ENCODE measurements at places on chromosomes 3 and 15. TPM values are rescaled to one million over a fixed set of nuclear protein-coding genes. Genes with fewer than 3 reads are reported as not detected.

GRCh38 chr3:119257654-119258410 lies 17.2 kb upstream of the B4GALT4 start:
- no peak for DNase-seq
- H3K4me1 ChIP-seq, result no peaks in the 10 kb centered on the region
- H3K36me3 ChIP-seq, result no peaks in the 10 kb centered on the region
- no peak overlapping the region for H3K4me3 ChIP-seq
- H3K27ac ChIP-seq, result no peak overlapping the region

The VWA5B2 gene
- total RNA-seq, result not detected

DNA sequence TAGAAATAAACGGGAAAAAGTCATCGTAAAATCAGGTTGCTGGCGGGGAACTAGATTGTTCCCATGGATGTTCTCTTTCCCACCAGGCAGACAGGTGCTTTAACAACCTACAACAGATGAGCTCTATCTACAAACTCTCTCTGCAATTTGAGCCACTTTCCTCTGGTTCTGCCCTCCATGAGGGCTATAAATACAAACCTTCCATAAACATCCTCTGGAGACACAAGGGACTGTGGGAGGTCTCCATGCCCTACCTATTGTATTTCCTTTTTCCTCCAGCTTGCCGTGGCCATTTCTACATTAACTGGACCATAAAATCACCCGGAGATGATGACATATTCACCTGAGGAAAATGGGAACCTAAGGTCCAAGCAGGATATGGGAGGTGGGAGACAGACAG lies 151.1 kb downstream of the GABRB3 start:
- H3K4me3 ChIP-seq, result no peak overlapping the region
- H3K27ac ChIP-seq, result no peak overlapping the region
- no peaks in the 10 kb centered on the region for H3K4me1 ChIP-seq
- no peak for DNase-seq
- H3K27me3 ChIP-seq, result no peaks in the 10 kb centered on the region

DNA sequence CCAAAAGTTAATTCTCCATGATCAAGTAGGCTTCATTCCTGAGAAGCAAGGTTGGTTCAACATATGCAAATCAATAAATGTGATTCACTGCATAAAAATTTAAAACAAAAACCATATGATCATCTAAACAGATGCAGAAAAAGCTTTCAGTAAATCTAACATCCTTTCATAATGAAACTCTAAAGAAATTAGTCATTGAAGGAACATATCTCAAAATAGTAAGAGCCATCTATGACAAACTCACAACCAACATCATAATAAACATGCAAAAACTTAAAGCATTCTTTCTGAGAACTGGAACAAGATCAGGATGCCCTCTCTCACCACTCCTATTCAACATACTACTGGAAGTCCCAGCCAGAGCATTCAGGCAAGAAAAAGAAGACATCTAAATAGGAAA lies 254.1 kb downstream of the AGBL1 start:
- H3K27ac ChIP-seq, result no peak overlapping the region
- H3K36me3 ChIP-seq, result no peaks in the 10 kb centered on the region
- no peaks in the 10 kb centered on the region for H3K4me1 ChIP-seq
- no peak overlapping the region for H3K4me3 ChIP-seq

GRCh38 chr3:5505997-5506396 lies 318.5 kb downstream of the EDEM1 start:
- H3K4me1 ChIP-seq, result no peaks in the 10 kb centered on the region
- no peak for DNase-seq
- H3K27me3 ChIP-seq, result no peaks in the 10 kb centered on the region
- H3K36me3 ChIP-seq, result peaks cover 5% of the 10 kb centered on the region
- no peak overlapping the region for H3K27ac ChIP-seq

GRCh38 chr3:136120373-136121348 lies 75.5 kb downstream of the MSL2 start:
- no peak for DNase-seq
- no peaks in the 10 kb centered on the region for H3K4me1 ChIP-seq
- H3K36me3 ChIP-seq, result peaks cover 5% of the 10 kb centered on the region
- H3K27me3 ChIP-seq, result no peaks in the 10 kb centered on the region
- H3K4me3 ChIP-seq, result no peak overlapping the region
- H3K27ac ChIP-seq, result no peak overlapping the region

The CEP70 gene
- total RNA-seq, result 10.5 TPM

The TNFSF10 gene
- 321 TPM for total RNA-seq

GRCh38 chr3:87109465-87109864 lies 117.6 kb upstream of the CHMP2B start:
- no peak for DNase-seq
- no peak overlapping the region for H3K27ac ChIP-seq
- H3K27me3 ChIP-seq, result no peaks in the 10 kb centered on the region
- no peaks in the 10 kb centered on the region for H3K4me1 ChIP-seq
- H3K4me3 ChIP-seq, result no peak overlapping the region
- no peaks in the 10 kb centered on the region for H3K36me3 ChIP-seq

DNA sequence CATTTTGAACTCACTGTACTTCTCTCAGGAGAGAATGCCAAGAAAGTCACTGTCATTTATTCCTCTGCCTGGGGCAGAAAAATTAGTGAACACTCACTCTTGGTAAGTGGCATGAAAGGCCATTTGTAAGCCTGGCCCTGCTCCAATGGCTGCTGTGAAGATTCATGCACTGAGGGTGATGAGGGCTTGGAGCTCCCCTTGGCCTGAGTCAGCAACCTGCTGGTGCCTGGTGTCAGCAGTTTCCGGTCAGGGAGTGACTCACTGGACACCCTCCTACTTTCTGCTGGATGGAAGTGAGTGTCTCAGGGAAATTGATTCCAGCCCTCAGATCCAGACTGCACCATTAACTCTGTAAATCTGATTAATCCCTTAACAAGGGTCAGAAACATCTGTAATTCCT lies 37.6 kb downstream of the TRA2B start:
- no peaks in the 10 kb centered on the region for H3K36me3 ChIP-seq
- DNase-seq, result no peak
- no peak overlapping the region for H3K27ac ChIP-seq
- peaks cover 4% of the 10 kb centered on the region for H3K27me3 ChIP-seq
- no peaks in the 10 kb centered on the region for H3K4me1 ChIP-seq
- no peak overlapping the region for H3K4me3 ChIP-seq

All from natural killer cell treated with Interleukin-12 subunit alpha and Interleukin-12 subunit beta and Interleukin-15 and Interleukin-18, amount 100 ng/mL, for 72 hours (primary cell).